ENCODE measurements at places on chromosomes 7 and 10.

DNA sequence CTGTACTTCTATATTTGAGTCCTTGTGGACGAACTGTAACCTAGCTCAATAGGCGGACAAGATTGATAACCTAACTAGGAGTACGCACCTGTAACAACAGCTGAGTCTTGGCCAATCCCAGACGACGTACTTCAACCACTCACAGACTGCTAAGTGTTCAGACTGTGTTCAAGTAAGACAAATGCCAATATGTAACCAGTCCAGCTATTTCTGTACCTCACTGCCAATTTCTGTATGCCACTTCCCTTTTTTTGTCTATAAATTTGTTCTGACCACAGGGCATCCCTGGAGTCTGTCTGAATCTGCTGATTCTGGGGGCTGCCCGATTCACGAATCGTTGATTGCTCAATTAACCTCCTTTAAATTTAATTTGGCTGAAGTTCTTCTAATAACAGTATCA, 32.2 kb downstream of the HACD1 start:
- no peak for DNase-seq

GRCh38 chr7:131124001-131124629, 203.6 kb upstream of the MKLN1 start:
- no peak for DNase-seq

GRCh38 chr10:10663622-10664021, 354.1 kb upstream of the CELF2 start:
- DNase-seq: no peak

- peak; percentile 29 for DNase-seq
These were observed 561.2 kb upstream of the PHF14 start for GRCh38 chr7:10412422-10413019.

- peak; percentile 76 for DNase-seq
These were observed 604.9 kb downstream of the LRMDA start for GRCh38 chr10:76036111-76036940.

DNA sequence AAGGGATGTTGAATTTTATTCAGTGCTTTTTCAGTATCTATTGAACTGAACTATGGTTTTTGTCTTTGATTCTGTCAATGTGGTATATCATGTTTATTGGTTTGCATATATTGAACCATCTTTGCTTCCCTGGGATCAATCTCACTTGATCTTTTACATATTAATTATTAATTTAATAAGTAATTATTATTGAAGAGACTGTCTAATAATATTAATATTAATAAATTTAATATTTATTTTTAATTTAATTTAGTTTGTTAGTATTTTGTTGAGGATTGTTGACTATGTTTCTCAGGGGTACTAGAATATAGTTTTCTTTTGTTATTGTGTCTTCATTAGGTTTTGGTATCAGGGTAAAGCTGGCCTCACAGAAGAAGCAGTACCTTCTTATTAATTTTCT, 26.5 kb upstream of the TRA2A start:
- no peak for DNase-seq

- DNase-seq: no peak
These were observed 54.4 kb downstream of the ARMH3 start for GRCh38 chr10:102001435-102002068.

- peak; percentile 44 for DNase-seq
These were observed at the start of gene C10orf67 for GRCh38 chr10:23344241-23344841. TSS of gene C10orf67 (minus strand) at chr10:23344797. CDS start at chr10:23344774, 23 bp downstream.

GRCh38 chr10:20771051-20771450, 126.1 kb downstream of the NEBL start:
- no peak for DNase-seq

GRCh38 chr10:70899096-70899495, 10.7 kb upstream of the PCBD1 start:
- DNase-seq: no peak

DNA sequence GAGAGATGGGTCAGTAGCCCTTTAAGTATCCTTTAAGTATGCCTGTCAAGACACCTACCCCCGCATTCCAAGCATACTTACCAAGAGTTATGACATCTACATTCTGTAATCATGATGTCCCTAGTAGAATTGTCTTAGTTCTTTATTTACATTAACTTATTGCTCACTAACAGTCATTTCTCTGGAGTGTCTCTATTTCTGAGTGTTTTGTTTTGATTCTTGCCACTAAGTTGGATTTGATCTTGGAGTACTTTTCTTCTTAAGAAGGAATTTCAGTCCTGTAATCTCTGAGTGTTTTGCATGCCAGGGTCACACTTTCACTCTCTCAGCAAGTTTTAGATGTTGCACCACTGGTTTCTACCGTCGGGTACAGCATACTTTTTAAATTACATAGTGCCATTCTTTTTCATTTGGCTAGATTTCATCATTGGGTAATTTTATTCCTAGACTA, 1053.9 kb downstream of the KCNMA1 start:
- DNase-seq: no peak

DNA sequence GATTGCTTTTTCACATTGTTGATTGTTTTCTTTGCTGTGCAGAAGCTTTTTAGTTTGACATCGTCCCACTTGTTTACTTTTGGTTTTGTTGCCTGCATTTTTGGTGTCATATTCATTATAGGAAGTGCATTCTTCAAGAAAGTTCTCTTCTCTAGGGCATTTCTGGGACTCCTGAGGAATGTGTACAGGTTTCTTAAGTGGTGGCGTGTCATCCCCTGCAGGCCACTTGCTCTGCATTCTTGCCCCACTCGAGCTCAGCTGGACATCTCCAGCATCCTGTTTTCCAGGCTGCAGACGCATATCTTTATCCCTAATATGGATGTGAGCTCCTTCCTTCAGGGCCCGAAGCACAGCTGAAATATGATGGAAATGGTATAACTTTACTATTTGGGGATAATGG, 255.6 kb upstream of the HABP2 start:
- no peak for DNase-seq

DNA sequence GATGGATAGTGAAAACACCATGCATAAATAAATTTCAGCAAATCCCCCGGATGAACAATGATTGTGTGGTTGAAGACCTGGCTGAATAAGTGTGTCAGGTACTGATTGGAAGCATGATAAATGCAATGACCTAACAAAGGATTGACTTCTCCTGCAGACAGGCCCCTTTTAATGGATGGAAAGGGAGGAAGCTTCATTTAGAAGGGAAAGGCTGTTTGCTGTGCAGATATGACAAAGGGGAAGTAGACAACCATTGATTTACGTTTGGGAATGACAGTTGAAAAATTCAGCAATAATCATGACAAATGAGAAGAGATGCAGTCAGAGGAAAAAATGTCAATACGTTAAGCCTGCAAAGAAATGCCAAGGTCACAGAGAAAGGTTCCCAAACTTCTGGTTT, 503.8 kb downstream of the LRMDA start:
- no peak for DNase-seq

GRCh38 chr10:31782701-31783100, 145.9 kb downstream of the ARHGAP12 start:
- no peak for DNase-seq

DNA sequence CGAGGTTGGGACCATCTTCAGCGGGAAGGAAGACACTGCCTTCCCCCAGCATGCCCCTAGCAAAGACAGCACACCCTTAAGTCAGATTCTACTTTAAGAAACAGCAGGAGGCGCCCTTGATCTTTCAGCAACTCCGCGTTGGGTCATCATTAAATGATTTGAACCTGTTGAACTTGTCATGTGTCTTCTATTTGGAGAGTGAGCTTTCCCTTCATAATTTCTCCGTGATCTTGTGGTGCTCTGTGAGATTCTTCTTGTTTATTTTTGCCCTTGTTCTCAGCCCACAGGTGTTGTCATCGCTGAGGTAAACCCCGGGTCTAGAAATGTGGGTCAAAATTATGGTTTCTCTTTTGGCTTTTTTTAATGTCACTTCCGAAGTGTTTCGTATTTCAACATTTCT, 49.5 kb upstream of the PITRM1 start:
- DNase-seq: no peak

- no peak for DNase-seq
These were observed 116.1 kb downstream of the FANK1 start for GRCh38 chr10:126012485-126012884.

DNA sequence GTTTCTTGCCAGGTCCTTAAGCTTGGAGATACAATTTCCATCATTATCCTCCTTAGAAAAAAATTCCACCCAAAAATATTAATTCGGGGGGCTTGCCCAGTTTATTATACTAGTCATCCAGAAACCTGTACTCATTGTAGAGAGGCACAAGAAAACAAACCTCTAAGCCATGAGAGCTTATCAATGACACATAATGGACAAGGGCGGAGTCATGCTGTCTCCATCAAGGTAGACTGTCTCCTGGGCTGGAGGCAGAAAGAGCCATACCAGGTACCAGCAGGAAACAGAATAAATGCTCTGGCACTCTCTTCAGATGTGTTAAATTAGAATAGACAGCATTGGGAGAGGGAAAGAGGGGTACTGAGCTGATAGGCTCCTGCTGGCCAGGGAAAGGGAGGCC, 69.8 kb upstream of the GSDME start:
- DNase-seq: no peak
